ENCODE measurements at places on chromosomes 2 and 18. TPM values are rescaled to one million over a fixed set of nuclear protein-coding genes. Genes with fewer than 3 reads are reported as not detected.
A peak's percentile ranks its signal among the peaks of the same experiment; 100 is the strongest.

KLHL14 gene
- 1.9 TPM for total RNA-seq

- DNase-seq, result no peak
These were observed 62.0 kb downstream of the ODC1 start for GRCh38 chr2:10385933-10386773.

C1GALT1C1L gene
- not detected for total RNA-seq

- no peak for DNase-seq
These were observed 49.9 kb upstream of the RBBP8 start for GRCh38 chr18:22883179-22883578.

RAMP1 gene
- total RNA-seq, result 2.7 TPM

GRCh38 chr2:113734185-113734584 is 22.3 kb downstream of the SLC35F5 start:
- DNase-seq, result no peak

GRCh38 chr18:67705748-67706147 is 189.2 kb upstream of the DSEL start:
- peak; percentile 68 for DNase-seq

DNA sequence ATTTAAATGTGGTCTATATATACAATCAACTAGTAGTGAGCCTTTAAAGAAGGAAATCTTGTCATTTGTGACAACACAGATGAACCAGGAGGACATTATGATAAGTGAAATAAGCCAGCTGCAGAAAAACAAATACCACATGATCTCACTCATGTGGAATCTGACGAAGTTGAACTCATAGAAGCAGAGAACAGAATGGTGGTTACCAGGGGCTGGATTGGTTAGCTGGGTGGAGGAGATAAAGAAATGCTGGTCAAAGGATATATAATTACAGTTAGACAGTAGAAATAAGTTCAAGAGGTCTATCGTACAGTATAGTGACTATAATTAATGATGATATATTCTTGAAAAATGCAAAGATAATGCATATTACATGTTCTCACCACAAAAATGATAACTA is 267.9 kb downstream of the FBXO15 start:
- no peak for DNase-seq

XIRP2 gene
- 0.17 TPM for total RNA-seq

NT5C1B gene
- not detected for total RNA-seq
